CD4-positive, alpha-beta T cell treated with Interleukin-17A for 4 hours (primary cell): ENCODE measurements at places on chromosomes 11 and 22.
A peak's percentile ranks its signal among the peaks of the same experiment; 100 is the strongest.

DNA sequence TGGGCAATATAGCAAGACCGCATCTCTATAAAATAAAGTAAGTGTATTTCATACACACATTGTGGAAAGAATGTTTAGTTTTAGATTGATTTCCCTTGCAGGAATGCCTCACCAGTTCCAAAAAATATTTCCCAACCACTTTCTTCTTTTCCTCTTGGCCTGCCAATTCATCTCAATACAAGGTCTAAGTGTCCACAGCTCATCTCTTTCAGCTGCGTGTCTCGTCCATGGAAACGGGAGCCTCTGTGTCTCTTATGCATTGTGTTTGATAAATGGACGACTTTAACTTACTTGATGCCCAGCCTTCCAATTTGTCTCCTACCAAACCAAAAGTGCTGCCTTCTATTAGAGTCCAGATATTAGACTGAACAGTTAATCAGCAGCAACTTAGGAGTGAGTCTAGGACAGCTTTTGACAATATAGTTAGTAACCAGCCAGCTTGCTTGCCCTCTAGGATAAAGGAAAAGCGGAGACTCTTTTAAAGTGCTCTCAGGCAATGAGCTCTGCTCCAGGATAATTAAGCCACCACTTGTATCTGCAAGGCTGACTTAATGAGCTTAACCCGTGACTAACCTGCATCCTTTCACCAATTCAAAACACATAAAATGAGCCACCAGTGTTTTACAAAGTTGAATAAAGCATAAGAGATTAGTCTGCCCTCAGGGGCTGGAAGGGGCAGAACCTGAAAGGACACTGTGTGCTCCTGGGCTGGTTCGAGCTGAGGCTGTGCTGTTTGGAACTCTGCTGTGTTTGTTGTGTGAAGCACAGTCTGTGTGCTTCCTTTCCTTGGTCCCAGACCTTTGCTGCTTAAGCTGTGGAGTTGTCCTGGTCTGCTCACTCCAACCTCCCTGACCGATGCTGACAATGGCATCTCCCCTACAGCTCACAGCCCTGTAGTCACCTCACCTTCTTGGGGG, 27.5 kb downstream of the FBXO7 start:
- DNase-seq: no peak

DNA sequence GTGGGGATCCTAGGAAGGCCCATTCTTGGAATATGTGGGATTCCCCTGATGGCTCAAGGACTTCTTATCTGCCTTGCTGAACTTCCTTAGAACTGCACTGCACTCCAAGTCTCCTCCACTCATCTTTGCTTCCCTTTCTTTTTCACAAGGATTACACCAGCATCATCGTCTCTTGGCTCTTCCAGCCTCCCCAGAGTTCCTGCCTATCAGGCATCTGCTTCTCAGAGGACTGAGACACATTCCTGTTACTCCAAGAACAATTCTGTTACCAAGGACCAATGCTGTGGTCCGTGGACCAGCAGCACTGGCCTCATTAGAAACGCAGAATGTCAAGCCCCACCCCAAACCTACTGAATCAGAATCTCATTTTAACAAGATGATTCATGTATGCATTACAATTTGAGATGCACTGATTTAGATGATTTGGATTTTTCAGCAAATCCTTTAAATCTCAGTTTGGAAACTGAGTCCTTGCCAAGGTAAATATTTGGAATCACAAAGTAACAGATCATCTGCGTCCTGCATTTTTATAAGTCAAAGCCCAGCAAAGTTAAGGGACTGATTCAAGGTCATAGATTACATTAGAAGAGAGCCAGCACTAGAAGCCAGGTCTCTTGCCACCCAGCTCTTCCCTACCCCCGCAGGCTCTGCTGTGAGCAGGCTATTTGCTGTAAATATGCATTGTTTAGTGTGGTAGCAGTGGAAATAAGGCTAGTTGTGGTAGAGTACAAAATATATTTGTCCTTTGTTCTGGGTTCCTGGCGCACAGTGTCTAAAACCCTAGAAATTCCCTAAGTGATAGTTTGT, 110.9 kb downstream of the SWAP70 start:
- DNase-seq: no peak

- no peak for DNase-seq
Measured at GRCh38 chr22:17119481-17120202, 1.5 kb downstream of the TMEM121B start.

DNA sequence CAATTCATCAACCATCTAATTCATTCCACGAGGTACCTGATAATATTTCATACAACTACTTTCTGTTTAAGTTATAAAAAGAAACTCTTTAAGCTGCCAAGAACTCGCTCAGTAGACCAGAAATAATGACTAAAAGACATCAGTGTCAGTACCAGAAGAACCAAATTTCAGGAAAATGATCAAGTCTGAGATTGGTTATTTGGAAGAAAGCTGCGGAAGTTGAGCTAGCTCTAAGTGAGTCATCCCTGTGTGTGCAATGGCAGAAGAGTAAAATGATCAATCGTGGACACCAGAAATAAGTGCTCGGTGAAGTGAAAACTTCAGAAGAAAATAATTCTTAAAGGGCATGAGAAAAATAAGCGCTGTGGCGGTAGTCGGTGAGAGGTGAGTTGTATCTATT, 933.2 kb upstream of the CHORDC1 start:
- DNase-seq: no peak

DNA sequence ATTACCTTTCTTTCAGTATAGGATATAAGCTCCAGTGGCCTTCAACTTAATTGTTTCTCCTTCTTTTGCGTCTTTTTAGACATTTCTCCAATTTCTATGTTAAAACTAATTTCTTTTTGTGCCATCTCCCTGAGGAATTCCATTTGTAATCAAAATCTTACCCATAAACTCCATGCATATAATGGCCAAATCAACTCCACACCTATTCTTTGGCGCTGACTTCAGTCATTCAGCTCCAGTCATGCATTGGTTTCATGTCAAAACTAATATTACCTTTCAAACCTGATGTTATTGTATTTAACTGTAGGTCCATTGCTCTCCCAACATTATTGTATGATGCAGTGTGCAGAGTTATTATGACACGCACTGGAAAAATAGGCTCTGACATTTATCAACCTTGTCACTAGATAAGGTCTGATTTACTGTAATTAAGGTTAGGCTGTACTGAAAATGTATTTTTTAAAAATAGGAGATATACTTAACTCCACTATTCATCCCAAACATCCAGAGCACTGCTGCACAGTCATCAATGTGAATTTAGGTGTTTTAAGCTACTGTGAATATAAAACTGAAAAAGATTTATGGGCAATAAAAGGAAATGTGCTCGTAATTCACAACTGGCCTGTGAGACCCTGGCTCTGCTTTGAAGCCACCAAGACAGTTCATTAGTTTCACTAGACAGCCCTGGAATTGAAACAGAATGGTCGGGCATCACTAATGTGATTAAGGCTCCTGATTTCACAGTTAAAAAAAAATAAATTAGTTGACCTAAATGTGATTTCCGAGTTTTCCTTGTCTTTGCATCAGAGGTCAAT, 180.6 kb upstream of the GRIA4 start:
- no peak for DNase-seq

DNA sequence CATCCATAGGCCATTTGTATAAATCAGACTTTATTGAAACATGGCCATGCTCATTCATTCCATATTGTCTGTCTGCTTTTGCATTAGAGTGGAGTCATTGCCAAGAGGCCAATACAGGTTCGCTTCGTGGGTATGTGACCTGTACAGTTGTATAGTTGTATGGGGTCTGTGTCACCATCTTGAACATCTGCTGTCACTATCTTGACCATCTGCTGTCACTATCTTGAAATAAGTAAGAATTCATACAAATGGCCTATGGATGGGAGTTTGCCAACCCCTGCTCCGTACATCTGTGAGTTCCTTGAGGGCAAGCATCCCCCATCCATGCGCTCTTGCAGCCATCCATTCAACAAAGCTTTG, 44.4 kb upstream of the ANO1 start:
- DNase-seq: no peak

DNA sequence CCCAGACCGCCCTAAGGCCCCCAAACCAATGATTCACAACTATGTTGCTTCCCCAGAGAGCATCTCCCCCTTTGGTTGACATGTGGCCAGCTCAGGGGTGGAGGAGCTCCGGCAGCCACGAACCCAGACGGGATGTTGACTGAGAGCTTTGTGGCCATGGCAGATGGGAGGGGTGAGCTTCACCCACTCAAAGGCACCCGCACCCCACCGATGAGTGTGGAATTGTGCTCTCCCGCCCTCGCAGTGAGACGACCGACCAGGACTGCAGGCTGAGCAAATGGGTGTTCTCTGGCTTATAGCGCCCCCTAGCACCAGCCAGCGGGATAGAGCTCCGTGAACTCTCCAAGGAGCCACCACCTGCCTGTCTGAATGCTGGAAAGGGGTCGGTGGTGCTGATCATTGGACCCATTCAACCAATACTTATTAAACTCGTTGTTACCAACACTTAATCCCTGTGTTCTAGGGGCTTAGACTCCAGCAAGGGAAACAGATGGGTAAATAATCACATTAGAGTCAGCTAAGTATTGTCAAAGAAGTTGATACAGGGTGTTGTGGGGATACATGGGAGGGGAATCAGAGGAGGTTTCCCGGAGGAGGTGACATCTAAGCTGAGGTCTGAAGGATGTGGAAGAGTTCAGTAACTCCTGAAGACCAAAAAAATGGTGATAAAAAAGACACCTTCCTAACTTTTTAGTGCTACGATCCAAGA, 4.5 kb upstream of the TIMP3 start:
- DNase-seq: peak; percentile 64

- no peak for DNase-seq
Measured at GRCh38 chr22:30471616-30472318, at the start of gene SEC14L3. Gene SEC14L3 (minus strand): TSS chr22:30472017. CDS start chr22:30471958, 59 bp downstream.

DNA sequence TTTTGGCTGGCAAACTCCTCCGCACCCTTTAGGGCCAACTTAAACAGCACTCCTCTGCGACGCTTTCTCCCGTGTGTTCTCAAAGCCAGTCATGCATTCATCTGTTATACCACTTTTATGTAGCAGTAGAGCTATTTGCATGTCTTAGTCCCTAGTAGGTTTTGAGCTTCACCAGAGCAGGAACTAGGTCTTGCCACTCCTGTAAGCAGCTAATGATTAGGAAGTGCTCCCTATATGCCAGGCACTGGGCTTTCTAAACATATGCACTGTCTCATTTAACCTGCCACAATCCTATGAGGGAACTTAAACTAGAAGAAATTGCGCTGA, 180.8 kb downstream of the DBX1 start:
- DNase-seq: no peak

GRCh38 chr11:20632169-20632532, 32.7 kb downstream of the SLC6A5 start:
- DNase-seq: no peak

DNA sequence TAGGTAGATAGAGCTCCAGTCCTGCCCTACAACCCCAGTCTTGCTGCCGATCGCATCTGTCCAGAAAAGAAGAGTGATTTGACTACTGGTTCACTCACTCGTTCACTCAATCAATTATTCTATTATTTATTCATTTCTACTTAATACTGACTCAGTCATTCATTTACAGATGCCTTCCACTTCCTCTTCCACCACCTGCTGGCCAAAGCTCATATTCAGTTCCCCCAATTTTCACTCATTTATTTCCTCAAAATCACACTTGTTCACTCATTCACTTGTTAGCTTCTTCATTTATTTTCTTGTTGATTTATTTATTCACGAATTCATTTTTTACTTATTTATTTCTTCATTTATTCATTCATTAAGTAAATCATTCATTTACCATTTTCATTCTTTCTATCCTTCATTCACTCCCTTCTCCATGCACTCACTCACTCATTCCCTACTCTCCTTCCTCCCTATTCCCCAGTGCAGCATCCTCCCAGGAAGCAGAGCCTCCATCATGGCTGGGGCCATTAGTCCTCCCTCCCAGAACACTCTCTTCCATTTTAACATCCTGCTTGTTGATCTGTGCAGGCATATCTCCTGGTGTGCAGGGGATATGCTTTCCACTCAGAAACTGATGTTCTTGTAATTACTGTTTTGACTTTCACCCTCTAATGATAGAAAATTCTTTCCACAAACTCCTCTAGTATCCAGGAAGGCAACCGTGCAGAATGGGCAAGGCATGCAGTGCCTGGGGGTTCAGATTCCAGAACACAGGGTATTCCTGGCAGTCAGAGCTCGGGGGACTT, 281.0 kb downstream of the TENM4 start:
- DNase-seq: no peak

DNA sequence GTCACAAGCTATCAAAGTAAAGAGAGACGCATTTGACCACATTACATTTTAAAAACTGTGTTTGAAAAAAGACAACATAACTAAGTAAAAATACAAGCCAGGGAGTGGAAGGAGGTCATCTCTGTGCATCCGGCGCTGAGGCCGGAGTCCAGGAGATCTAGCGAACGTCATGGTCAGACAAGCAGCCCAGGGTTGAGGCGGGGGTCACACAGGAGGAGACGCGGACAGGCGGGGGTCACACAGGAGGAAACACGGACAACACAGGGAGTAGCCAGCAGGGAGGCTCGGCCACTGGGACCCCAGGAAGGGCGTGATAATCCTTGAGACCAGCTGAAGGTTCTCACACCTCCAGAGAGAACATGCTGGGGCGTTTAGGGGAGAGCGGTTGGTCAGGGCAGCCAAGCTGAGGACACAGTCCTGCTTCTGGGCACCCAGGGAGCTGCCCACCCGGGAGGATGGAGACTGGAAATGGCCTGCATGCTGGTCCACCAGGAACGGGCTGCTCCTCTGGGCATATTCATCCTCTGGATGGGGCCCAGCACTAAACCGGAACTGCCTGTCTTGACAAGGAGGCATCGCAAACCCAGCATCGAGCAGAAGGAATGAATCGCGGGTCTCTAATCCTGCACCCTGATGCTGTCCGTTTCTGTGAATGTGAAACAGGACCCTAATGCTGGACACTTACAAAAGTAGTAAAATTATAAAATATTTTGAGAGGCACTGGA, 40.9 kb upstream of the MUC5AC start:
- no peak for DNase-seq

GRCh38 chr11:776263-776560, 1.1 kb downstream of the GATD1 start:
- DNase-seq: no peak

DNA sequence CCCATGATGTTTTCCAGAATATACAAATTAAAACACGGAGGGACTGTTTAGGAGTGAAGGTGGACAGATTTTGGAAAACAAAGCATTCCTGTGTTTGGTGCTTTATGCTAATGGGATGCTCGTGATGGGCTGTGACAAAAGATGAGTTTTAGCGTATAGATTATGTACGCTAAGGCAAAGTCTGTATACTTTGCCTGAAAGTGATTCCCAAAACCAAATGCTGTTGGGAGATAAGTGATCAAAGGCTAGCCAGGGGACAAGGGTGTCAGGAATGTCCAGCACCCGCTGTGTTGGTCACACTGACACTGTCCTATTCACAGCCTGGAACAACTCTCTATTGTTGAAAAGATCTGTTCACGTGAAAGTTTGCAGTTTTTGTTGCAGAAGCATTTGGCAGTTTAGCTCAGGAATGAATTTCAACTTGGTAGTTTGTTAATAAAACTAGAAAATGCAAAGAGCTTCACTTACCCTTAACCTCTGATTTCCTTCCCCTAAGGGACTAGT, 1.5 kb downstream of the JAM3 start:
- DNase-seq: no peak

- no peak for DNase-seq
Measured at GRCh38 chr22:22375576-22376351, 131.2 kb downstream of the VPREB1 start.

- peak; percentile 86 for DNase-seq
Measured at GRCh38 chr11:727859-728748, 19.2 kb upstream of the TALDO1 start.

- no peak for DNase-seq
Measured at GRCh38 chr22:28369854-28370253, 309.8 kb downstream of the TTC28 start.

- DNase-seq: no peak
Measured at GRCh38 chr11:7844986-7845385, 48.2 kb upstream of the OR5P2 start.

- DNase-seq: no peak
Measured at GRCh38 chr11:79013509-79013908, 427.3 kb downstream of the TENM4 start.

- DNase-seq: no peak
Measured at GRCh38 chr11:1041936-1042608, 5.6 kb upstream of the MUC6 start.
